ENCODE measurements at places on chromosomes 2 and 18.

- peak; percentile 58 for DNase-seq
These were observed 35.2 kb upstream of the NAPG start for GRCh38 chr18:10490401-10491165.

GRCh38 chr2:101446869-101447268 lies 28.0 kb downstream of the RFX8 start:
- no peak for DNase-seq

GRCh38 chr2:144083211-144083610 lies 436.7 kb downstream of the ZEB2 start:
- no peak for DNase-seq

DNA sequence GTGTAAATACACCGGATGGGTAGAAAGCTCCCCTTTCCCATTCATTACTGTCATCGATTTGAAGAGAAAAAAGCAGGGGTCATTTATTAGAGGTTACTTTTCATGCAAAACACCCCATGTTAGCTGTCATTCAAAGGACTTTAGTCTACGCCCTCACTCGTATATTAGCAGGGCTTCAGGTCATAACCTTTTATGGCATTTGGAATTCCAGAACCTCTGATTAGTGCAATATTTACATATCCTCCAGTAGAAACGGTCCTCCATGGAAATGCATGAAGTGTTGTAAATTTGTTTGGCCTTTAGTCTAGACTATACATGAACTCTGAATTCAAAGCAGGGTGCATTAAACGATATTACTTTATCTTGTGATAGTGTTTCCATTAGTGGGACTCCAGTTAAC lies 180.5 kb downstream of the ZNF516 start:
- DNase-seq: no peak

DNA sequence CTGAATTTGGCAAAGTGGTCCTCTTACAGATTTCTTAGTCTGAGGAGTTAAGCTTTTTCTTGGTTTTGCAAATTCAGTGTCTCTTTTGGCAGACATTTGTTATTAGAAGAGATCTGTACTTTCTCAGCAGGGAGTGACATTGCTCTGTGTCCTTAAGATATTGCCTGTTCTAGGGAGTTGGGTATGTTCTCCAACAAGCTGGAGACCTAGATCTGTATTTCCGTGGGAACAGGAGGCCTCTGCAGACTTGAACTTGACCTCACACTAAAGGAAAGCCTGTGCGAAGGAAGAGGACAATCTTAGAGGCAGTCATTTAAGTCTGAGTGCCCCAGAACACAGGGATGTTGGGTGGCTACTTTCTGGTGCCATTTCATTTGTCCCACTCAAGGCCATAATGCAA lies 107.0 kb upstream of the ATP8B1 start:
- no peak for DNase-seq

DNA sequence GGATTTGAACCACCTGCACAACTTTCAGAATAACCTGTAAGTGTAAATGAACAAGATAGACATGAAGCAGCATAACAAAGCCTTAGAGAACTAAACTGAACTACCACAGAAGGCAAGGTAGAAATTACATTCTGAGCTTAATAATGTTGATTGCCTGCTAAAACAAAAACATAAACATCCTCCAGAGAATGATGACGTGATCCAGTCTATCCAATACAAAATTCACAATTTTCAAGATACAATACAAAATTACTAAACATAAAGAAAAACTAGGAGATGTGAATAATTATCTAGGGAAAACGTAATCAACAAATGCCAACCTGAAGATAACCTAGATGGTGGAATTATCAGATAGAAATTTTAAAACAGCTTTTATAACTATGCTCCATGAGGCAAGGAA lies 40.7 kb upstream of the EGR4 start:
- DNase-seq: no peak

GRCh38 chr2:42976351-42976750 lies 184.0 kb upstream of the HAAO start:
- DNase-seq: no peak

GRCh38 chr2:124343827-124344498 lies 318.9 kb downstream of the CNTNAP5 start:
- DNase-seq: no peak

DNA sequence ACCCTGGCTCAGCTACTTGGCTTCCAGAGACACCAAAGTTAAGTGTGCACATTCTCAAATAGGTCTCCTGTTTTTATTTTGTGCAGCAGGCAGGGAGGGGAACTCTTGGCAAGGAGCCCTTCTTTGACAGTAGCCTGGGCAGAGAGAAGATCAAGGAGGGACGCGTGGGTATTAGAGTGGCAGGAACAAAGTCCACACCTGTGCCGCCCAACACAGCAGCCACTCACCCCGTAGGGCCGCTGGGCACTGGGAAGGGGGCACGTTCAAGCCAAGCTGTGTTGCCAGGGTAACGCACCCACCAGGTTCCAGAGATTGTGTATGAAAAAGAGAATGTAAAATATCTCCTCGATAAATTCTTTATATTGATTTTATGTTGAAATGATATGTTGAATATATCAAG lies 229.3 kb upstream of the AGAP1 start:
- DNase-seq: no peak

DNA sequence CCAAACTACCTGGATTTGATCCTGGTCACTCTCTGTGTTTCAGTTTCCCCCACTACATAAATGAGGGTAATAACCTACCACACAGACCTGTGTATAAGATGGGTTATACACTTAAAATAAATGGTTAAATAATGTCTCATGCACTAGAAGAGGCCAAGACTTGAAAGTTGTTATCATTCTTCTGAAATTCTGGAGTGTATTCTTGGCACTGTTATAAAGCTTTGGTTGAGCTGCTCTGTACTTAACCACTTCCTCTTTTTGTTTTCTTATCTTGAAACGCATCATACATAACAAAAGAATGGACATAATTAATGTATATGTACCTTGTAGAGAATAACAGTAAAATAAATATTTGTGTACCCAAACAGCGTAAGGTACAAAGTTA lies 281.0 kb downstream of the AFF3 start:
- DNase-seq: no peak

- DNase-seq: no peak
These were observed 202.1 kb downstream of the RNF144A start for GRCh38 chr2:7119132-7119835.

GRCh38 chr2:42085706-42086487 lies 38.1 kb downstream of the PKDCC start:
- DNase-seq: no peak

DNA sequence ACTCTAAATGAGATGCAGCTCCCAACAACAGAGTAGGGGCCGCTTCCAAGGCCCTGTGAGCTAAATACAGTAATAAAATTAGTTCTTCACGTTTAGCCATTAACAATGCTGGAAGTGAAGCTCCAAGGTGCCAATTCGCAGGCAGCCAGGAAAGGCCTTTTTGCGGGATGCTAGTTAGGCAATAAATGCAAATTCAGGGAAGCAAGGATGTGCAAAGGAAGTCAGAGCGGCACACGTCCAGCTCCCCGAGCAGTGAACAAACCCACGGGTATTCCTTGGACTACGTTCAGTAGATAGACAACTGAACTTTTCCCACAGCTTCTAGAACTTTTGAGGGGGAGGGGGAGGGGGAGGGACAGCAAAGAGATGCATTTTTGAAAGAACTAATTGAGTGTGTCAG lies 6.9 kb downstream of the ZNF516 start:
- DNase-seq: no peak

- DNase-seq: no peak
These were observed 13.2 kb downstream of the ANO7 start for GRCh38 chr2:241201445-241202267.

DNA sequence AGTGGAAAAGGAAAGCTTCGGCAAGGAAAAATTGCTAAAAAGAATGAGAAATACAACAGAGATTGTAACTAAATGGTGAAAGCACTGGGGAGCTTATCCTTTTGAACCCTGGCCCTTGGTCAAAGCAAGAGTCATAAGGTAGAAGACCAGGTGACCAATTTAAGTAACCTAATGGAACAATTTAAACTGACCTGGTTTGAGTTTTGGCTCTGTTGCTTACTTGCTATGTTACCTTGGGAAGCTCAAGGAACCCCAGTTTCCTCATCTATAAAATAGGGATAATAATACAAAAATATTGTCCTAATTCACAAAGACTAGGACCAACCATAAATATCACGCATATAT lies 48.6 kb downstream of the NHEJ1 start:
- no peak for DNase-seq

DNA sequence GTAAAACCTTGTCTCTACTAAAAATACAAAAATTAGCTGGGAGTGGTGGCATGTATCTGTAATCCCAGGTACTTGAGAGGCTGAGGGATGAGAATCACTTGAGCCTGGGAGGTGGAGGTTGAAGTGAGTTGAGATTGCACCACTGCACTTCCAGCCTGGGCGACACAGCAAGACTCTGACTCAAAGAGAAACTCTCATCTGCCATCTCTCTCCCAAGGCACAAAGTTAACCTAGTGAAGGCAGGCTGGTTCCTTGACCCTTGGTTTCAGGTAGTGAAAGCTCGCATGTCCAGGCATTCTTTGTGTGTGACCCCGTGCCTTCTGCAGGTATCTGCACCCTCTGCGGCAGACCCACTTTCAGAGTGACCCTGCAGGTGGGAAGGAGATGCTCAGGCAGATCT lies 100.0 kb downstream of the WDSUB1 start:
- peak; percentile 34 for DNase-seq

DNA sequence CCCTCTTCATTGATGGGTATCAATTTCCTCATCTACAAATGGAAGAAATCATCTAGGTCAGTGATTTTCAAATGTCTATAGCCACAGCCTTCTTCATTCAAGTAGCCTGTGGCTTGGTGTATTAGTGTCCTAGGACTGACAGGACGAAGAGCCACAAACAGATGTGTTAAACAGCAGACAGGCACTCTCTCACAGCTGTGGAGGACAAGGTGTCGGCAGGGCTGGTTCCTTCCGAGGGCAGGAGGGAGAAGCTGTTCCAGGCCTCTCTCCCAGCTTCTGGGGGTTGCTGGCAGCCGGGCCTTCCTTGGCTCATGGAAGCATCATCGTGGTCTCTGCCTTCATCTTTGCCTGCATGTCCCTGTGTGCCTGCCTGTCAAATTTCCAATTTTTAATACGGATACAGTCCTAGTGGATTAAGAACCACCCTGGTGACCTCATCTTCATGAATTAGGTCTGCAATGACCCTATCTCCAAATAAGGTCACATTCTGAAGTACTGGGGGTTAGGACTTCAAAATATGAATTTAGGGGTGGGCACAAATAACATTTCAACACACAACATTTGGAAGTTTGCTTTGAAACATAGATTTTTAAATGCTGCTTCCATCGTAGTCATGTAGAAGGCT lies 86.5 kb downstream of the PTGR3 start:
- DNase-seq: no peak

- no peak for DNase-seq
These were observed 332.8 kb upstream of the MAP2 start for GRCh38 chr2:209091056-209091455.

- DNase-seq: no peak
These were observed 1.4 kb upstream of the RNF103 start for GRCh38 chr2:86625096-86625495.

All from GM12878 (cell line).